NB4 (cell line): ENCODE measurements at places on chromosomes 3 and 15.

GRCh38 chr3:158573714-158574113 lies 2.7 kb downstream of the MLF1 start:
- DNase-seq, result peak; percentile 8

DNA sequence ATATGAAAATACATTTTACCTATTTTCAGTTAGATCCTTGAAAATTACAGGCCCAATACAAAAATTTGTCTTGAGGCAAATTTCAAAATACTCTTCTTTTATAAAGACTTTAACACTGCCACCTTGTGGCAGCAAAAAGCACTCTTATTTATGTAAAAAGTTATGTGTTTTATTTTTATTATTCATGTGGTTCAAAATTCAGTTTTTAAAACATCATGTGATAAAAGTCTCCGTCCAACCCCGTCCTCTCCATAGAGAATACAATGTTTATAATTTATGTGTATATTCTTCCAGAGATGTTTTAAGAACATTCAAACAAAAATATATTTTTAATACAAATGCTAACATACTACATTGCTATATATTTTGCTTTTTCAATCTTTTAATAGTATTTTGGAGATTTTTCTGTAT lies 36.9 kb upstream of the TRIM59 start:
- DNase-seq, result peak; percentile 56

- DNase-seq, result peak; percentile 43
Measured at GRCh38 chr15:74907163-74907870, 666 bp upstream of the FAM219B start.

DNA sequence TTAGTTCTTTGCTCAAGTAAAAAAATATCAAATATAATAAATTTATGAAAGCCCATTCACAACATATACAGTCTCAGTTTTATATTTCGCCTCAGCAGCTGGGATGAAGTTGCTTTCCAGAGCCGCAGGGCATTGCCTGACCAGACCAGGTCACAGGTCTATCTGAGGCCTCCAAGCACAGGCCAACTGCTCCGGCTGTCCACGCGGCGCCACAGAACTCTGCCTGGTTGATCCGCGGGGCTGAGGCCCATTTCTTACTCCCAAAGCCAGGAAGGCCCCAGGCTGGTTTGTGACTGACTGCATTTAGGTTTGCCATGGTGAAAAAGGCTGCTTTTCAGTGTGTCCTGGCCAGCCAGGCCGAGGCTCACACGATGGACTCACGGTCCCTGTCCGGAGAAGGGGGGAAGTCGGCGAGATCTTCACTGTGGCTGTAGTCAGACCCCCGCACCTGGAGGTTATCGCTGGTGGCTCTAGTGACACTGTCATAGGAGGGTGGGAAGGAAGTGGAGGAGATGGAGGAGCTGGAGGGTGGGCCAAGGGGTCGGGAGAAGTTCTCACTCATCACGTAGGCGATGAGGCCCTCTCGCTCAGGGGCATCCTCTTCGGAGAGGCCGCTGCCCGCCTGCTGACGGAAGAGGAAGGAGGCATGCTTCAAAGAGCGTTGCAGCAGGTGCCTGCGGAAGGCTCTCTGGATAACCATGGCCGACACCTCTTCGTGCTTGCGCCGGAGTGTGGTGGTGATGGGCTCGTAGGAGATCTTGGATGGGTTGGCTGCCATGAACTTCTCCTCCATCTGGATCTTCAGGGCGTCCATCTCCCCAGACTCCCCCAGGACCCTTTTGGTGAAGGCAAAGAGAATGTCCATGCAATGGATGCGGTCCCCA lies 54.1 kb downstream of the EXOG start:
- DNase-seq, result no peak

DNA sequence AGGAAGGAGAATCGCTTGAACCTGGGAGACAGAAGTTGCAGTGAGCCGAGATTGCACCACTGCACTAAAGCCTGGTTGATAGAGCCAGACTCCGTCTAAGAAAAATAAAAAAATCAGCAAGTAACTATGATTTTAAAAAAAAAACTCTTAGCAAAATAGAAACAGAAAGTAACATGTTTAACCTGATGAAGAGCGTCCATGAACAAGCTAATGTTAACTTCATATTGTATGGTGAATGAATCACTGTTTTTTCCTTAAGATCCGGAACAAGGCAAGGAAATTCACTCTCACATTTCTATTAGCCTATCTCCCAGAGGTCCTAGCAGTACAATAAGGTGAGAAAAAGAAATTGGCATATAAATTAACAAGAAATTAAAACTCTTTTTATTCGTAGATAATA lies 69.0 kb downstream of the RFX7 start:
- no peak for DNase-seq

- DNase-seq, result no peak
Measured at GRCh38 chr15:64732156-64732860, 43.1 kb downstream of the RBPMS2 start.

GRCh38 chr15:71458089-71458660 lies 342.9 kb downstream of the THSD4 start:
- DNase-seq, result no peak

DNA sequence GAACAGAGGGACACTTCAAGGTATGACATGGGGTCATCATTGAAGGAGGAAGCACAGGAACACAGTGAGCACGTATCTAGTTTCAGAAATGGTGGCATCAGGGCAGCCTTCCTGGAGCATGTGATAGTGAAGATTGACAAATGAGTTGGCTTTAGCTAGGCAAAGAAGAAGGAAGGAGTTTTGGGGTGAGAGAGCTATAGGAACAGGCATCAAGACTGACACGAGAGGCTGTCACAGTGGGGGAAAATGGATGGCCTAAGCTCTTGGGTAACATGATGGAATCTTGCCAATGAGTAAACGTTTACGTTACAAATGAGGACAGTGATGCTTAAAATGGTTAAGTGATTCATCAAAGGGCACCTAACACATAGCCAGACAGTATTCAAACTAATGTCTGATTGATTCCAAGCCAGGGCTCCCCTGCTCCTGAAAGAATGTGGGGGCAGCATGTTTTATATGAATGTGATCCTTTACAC lies 23.1 kb upstream of the GPR171 start:
- DNase-seq, result no peak

DNA sequence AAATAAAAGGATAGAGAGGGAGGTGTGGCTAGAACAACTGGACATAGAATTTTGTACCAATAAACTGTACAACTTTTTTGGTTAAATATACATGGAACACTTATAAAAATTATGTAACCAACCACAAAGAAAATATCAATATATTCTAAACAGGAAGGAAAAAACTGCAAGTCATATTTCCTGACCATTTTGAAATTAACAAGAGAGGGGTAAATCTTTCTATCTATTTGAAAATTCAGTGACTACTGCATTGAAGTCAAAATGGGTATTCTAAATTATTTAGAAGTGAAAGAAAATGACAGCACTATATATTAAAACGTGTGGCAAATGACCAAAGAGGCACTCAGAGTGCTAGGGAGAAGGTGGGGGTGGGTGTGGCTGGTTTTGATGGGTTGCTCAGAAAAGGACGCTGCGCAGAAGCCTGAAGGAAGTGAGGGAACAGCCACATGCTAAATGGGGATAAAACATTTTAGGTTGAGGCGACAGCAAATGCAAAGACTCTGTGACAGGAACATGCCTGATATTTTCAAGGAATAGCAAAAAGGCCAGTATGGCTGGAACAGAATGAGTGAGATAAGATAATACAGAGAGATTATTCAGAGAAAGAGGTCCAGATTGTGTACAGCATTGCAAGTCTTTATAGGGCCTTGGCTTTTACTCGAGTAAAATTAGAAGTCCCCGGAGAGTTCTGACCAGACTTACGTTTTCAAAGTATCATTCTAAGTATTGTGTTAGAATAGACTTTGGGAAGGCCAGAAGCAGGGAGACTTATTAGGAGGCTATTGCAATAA lies 41.1 kb downstream of the ERICH6 start:
- no peak for DNase-seq

- DNase-seq, result no peak
Measured at GRCh38 chr3:115930168-115930567, 306.9 kb downstream of the GAP43 start.

DNA sequence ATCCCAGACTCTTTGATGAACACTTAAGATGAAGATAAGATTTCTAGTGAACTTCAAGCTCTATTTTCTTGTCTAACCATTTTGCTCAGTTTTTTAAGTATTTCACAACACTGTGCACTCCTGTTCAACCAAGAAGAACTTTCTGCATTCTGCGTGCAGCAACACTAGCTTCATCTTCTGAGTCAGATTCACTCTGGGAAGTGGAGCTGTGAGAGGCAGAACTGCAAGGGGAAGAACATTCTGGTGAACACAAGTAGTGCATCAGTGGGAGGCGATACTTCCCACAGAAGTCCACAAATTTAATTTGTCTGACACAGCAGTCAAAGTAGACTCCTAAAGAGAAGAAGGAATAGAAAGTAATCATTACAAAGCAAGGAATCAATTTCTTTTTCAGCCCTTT lies 18.1 kb downstream of the LRRC58 start:
- DNase-seq, result no peak
